ENCODE measurements at places on chromosomes 5 and 9. TPM values are rescaled to one million over a fixed set of nuclear protein-coding genes. Genes with fewer than 3 reads are reported as not detected.

GRCh38 chr9:14131356-14132088 is 182.4 kb downstream of the NFIB start:
- no peak for DNase-seq

DNA sequence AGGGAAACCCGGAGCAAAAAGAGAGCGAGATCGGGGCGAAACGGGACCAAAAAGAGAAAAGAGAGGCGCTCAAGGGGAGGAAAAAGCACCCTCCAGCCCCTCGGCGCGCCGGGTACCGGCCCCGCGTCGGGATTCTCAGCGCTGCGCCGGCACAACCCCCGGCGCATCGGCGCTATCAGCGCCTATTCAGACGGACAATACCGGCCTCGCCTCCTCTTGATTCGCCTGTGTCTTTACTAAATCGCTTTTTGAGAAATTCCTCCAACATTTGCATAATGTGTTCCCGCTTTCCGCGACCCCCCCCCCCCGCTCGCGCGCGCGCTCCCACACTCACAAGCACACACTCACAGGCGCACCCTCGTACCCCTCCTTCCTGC is 578 bp downstream of the LHX6 start:
- DNase-seq = no peak

- no peak for DNase-seq
Observed at GRCh38 chr9:71145179-71145578, 23.8 kb upstream of the TRPM3 start.

DNA sequence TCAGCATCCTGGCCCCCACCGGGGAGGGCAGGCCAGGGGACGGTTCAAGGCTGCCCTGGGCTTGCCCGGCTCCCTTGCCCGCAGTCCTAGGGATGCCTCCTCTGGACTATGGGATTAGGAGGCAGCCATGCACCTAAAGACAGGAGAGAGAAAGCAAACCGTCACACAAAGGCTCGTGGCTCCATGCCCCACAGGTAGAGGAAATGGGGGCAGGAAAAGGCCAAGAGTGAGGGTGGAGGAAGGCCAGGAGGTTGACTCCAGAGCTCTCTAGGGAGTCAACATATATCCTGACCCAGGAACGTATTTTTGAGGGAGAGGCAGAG is 9.7 kb downstream of the MGAT1 start:
- DNase-seq = no peak

DNA sequence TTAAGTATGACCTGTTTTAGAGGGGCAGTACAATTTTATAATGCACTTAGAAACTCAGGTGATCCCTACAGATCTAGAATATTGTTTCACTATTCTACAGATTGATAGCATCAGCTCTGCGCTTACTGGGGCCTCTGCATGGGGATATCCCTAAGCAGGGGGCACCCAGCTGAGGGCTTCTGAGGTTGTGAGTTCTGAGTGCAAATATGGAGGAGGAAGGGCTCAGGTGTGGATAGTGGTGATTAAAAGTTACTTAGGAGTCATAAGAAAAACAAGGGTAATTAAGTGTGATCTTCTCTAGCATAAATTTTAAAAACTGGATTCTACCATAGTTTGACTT is 274.4 kb downstream of the EFNA5 start:
- no peak for DNase-seq

FIBCD1 gene
- 0.54 TPM for total RNA-seq

GRIN1 gene
- total RNA-seq = not detected

GHR gene
- total RNA-seq = 10.4 TPM
